Breast epithelium (tissue), 4 donors: ENCODE measurements at places on chromosomes 2 and 18.

DNA sequence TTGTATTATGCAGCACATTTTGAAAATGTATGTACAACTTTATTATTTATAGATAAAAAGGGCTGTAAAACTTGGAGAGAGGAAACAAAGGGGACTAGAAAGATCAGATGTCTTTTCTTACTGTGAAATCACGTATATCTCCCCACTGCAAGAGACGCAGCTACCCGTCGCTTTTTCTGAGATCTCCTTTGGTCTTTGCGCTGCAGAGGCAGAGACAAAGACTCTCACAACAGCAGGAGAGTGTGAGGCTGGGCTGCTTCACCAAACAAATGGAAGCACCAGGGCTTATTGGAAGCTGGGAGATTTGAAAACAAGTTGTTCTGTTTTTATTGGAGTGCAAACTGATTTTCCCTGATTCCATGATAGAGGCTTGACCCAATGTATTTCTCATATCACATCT, 129.0 kb upstream of the PARD3B start:
- no peaks in the 10 kb centered on the region for H3K27me3 ChIP-seq
- H3K4me1 ChIP-seq: no peaks in the 10 kb centered on the region
- no peak overlapping the region for H3K27ac ChIP-seq
- no peak overlapping the region for H3K4me3 ChIP-seq
- no peak for DNase-seq
- no peaks in the 10 kb centered on the region for H3K36me3 ChIP-seq

GRCh38 chr2:145119225-145119624, 599.3 kb upstream of the ZEB2 start:
- H3K36me3 ChIP-seq: no peaks in the 10 kb centered on the region
- H3K4me1 ChIP-seq: no peaks in the 10 kb centered on the region
- no peak overlapping the region for H3K27ac ChIP-seq
- H3K27me3 ChIP-seq: no peaks in the 10 kb centered on the region

DNA sequence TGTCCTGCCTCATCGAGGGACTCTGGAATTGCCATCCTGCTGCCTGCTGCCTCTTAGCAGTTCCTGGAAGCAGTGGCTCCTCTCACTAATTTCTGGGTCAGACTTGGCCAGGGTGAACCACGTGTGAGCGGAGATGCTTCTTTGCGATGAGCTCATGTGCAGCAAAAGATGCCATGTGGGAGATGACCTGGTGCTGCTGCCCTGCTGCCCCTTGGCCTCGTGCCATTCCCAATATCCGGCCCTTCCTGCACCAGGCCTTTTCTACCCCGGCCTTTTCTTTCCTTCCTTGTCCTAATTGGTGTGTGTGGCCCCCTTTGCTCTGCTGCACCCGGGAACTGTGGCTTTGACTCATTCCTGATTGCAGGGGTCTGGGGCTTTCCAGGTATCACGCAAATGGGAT, 296.9 kb upstream of the HS6ST1 start:
- H3K4me1 ChIP-seq: no peaks in the 10 kb centered on the region
- H3K36me3 ChIP-seq: no peaks in the 10 kb centered on the region
- no peaks in the 10 kb centered on the region for H3K27me3 ChIP-seq
- H3K4me3 ChIP-seq: no peak overlapping the region
- DNase-seq: no peak

- no peaks in the 10 kb centered on the region for H3K27me3 ChIP-seq
- no peak overlapping the region for H3K27ac ChIP-seq
Measured at GRCh38 chr2:127605691-127606263, 40.2 kb upstream of the GPR17 start.

DNA sequence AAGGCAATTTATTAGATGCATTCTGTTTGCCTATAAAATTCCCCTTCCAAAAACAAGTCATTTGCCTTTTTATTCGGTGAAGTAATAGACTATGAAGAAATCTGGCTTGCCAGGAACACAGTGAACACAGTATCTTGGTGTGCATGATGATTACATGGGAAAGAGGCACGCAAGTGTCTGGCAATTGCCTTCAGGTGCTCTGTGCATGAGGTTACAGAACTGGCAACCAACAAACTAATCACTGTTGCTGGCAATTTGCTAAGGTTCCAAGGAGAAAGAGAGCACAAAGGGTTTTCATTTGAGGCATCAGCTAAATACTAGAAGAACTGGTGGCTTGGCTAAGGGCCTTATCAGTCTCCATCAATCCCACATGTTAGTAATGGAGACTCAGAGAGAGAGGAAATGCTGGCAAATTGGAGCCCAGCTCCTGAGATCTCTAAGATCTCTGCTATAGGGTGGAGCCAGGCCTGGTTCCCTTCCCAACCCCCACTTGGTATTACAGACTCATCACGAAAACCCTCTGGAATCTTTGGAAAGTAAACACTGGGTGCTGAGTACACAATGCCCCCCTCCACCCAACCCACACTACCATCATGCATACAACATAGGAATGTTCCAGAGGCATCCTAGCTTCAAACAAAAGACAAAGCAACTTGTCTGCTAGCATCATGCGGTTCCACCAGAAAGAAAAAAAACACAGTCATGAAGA, 10.4 kb downstream of the RNF152 start:
- no peak for DNase-seq
- no peaks in the 10 kb centered on the region for H3K36me3 ChIP-seq
- H3K4me3 ChIP-seq: no peak overlapping the region
- H3K27ac ChIP-seq: peak overlapping the region; percentile 38
- H3K4me1 ChIP-seq: no peaks in the 10 kb centered on the region
- no peaks in the 10 kb centered on the region for H3K27me3 ChIP-seq
